Activated naive CD4-positive, alpha-beta T cell treated with anti-CD3 and anti-CD28 coated beads for 36 hours (primary cell): ENCODE measurements at places on chromosomes 13 and 19.

- DNase-seq = no peak
Measured at GRCh38 chr13:27053902-27054595, 117.6 kb downstream of the USP12 start.

DNA sequence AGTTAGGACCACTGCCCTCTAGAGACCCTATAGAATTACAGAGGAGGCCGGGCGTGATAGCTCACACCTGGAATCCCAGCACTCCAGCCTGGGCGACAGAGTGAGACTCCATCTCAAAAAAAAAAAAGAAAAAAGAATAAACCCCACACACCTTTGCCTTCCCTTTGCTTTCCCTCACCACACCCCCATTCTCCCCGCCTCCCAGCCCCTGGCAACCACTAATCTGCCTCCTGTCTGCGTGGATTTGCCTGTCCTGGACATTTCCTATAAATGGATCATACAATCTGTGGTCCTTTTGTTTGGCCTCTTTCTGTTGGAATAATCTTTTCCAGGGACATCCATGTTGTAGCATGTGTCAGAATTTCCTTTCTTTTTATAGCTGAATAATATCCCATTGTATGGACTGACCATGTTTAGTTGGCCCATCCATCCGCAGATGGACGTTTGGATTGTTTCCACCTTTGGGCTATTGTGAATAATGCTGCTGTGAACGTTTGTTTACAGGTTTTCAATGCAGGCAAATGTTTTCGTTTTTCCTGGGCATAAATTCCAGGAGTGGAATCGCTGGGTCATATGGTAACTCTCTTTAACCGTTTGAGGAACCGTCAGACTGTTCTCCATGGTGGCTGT is 15.3 kb downstream of the NACC1 start:
- DNase-seq = no peak

DNA sequence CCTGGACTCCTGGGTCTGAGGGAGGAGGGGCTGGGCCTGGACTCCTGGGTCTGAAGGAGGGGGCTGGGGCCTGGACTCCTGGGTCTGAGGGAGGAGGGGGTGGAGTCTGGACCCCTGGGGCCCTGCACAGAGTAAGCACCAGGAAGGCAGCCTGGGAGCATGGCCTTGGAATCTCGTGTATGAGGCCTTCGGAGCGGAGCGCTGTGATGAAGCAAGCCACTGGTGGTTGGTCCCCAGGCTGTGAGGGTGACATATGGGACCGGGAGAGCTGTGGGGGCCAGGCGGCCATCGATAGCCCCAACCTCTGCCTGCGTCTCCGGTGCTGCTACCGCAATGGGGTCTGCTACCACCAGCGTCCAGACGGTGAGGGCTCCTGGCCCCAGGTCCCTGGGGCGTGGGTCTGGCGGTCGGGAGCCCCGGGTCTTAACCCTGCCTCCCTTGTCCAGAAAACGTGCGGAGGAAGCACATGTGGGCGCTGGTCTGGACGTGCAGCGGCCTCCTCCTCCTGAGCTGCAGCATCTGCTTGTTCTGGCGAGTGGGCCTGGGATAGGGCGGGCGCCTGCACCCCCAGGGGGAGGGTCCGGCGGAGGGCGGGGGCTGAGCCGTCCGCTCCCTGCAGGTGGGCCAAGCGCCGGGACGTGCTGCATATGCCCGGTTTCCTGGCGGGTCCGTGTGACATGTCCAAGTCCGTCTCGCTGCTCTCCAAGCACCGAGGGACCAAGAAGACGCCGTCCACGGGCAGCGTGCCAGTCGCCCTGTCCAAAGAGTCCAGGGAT is 918 bp downstream of the TMEM190 start:
- DNase-seq = no peak

DNA sequence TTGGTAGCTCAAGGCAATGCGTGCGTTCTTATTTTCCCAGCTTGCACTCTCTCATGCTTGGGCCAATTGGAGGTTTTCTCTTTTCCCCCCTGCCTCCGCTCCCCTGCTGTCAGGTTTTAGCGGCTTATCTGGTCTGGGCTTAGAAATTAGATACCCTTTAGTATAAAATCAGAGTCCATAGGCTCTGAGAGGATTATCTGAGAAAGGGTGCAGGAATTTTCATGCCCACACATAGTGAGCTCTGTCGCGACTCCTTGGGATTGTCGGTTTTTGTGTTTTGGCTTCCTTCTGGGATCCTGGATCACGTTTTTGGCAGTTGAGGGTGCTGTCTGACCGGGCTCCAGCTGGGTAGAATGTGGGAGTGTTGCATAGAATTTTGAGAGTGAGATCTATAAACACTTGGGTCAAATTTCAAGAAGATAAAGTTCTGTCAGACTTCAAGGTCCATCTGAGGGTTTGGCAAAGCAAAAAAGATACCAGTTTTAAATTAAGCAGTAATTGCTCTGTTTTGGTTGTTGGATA is 12.4 kb downstream of the CHAF1A start:
- DNase-seq = no peak

DNA sequence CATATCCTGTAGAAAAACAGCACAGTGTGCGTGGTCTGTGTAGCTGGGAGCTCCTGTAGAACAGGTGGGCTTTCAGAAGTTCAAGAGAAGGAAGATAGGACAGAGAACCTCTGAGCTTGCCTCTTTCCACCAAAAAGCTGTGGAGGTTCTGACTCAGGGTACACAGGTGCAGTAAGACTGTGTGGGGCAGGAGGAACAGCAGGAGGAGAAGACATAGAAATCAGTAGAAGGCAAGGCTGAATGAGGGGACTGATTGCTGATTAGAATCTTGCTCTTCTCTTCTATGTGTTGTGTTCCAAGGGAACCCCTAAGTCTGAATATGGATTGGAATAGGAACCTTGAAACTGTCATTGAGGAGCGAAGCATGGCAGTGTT is 122.7 kb downstream of the AKAP11 start:
- peak; percentile 43 for DNase-seq

DNA sequence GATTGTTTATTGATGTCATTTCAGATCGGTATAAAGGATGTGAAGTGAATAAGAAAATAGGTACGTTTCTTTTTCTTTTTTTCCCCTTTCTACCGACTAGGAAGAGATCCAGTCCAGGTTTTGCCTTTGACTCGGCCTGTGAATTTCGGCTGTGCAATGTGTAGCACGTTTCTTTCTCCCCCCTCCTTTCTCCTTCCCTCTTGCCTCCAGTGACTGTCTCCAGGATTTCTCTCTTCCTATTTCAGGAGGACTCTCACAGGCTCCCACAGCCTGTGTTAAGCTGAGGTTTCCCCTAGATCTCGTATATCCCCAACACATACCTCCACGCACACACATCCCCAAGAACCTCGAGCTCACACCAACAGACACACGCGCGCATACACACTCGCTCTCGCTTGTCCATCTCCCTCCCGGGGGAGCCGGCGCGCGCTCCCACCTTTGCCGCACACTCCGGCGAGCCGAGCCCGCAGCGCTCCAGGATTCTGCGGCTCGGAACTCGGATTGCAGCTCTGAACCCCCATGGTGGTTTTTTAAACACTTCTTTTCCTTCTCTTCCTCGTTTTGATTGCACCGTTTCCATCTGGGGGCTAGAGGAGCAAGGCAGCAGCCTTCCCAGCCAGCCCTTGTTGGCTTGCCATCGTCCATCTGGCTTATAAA is at the start of gene GPC6:
TSS of gene GPC6 (plus strand) at position 185 of the 657 bp plus-strand sequence.
- no peak for DNase-seq

DNA sequence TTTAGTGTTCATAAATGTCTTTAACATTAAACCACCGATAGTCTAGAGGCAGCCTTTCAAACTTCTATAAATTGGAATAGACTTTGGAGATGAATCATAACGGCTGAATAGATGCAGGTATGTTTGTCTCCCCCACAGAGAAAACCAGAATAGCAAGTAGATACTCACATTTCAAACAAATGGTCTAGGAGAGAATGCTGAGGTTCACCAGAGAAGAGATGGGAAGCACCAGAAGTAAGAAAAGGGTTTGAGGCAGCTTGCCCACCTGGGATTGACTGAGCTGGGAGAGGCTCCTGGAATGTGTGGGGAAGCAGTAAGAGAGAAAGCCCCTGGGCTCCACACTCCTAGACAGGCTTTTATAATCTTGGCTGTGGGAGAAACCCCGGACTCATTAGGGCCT is 6.4 kb downstream of the IGFL3 start:
- DNase-seq = no peak

- no peak for DNase-seq
Measured at GRCh38 chr13:21980049-21980448, 309.2 kb downstream of the FGF9 start.

DNA sequence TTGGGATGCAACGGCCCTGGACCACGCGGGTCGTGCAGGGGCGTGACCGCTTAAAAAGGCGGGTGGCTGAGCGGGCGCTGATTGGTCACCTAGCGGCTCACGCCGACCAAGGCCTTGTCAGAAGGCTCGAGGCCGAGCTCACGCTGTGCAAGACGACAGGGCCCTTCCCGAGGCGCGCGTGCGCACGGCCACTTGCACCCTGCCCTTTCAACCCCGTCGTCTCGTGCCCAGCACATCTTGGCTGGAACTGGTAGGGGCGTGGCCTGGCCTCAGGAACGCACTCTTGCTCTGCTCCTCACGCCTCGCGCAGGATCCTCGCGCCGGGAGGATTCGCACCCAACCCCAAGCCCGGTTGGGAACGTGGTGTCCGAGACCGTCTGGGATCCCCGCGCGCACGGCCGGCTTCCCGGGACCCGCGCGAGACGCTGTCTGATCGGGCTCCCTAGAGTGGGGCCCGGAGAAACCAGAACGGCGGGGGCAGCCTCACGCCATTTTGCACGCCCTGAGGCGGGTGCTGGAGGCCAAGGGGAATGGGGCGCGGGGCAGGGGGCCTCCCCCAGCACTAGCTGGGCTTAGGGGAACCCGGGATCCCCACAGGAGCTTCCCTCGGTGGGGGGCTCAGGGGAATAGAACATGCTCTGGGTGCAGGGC is at the start of gene MEIOSIN:
TSS of gene MEIOSIN (plus strand) at position 280 of the 651 bp plus-strand sequence. CDS start 1,938 bp downstream, outside the sequence.
- no peak for DNase-seq

GRCh38 chr13:28349907-28350654 is 144.8 kb downstream of the FLT1 start:
- DNase-seq = no peak

DNA sequence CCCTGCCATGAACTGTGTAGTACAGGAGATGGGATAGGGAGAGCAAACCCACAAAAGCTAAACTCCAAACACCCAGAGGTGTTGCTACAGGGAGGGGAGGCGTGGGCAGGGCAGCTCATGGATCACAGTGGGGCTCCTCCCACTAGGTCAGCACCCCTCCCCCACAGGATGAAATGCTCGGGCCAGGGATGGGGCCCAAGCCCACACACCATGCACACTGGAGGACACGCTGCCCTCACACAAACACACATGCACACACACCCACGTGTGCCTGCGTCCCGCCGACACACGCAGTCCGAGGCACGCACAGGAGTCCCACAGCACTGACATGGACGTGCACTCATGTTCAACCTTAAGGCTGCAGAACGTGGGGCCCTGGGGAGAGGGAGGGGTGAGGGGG is 6.0 kb upstream of the CCNP start:
- DNase-seq = no peak

DNA sequence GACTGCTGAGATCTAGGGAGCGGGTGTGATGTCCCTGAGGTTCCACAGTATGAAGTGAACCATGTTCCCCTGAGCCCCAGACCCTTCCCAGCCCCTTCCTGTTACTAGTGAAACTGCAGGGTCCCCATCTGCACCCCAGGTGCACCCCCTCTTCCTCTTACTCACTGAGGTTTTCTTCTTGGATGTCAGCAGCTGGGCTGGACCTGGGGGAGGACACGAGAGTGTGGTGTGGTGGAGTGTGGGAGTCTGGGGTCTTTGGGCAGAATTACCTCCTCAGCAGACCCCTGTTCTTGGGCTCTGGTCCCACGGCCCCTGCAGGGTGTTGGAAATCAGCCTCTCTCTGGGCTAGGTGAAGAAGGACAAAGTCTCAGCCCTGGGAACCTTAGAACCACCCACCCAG is 3.3 kb upstream of the LILRA6 start:
- DNase-seq = no peak

GRCh38 chr19:39424934-39425333 is 10.8 kb downstream of the RPS16 start:
- DNase-seq = no peak

- no peak for DNase-seq
Measured at GRCh38 chr19:18232540-18233223, 6.4 kb upstream of the PDE4C start.

DNA sequence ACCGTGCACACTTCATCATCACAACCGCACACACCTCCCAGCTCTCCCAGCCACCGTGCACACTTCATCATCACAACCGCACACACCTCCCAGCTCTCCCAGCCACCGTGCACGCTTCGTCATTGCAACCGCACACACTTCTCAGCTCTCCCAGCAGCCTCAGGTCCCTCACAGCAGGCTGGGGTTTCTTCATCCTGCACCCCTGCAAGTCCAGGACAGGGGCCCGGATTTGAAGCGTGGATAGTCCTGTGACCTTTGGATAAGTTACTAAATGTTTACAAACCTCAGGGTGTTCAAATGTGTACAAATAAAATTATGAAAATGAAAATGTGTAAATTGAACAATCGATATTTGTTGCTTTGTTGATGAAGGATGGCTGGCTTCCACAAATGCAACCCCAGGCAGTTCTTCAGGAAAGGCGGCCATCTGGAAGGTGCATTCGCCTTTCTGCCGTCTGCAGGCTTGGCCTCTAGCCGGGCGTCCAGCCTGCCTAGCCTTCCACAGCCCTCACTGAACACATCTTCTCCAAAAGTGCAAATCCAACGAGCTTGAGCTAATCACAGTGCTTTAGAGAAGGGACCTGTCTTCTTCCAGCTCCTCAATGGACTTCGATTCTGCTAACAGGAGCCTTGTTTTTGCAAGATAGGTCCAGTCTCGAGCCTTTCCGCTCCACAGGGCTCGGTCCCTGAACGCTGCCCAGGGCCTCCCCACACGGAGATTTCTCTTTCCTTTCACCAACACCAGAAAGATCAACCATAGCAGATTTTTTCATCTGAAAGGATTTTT is 74.2 kb downstream of the SPACA7 start:
- no peak for DNase-seq

- no peak for DNase-seq
Measured at GRCh38 chr19:17070421-17070820, 4.8 kb downstream of the HAUS8 start.

- DNase-seq = peak; percentile 93
Measured at GRCh38 chr19:12782424-12783290, 7.3 kb upstream of the HOOK2 start.

DNA sequence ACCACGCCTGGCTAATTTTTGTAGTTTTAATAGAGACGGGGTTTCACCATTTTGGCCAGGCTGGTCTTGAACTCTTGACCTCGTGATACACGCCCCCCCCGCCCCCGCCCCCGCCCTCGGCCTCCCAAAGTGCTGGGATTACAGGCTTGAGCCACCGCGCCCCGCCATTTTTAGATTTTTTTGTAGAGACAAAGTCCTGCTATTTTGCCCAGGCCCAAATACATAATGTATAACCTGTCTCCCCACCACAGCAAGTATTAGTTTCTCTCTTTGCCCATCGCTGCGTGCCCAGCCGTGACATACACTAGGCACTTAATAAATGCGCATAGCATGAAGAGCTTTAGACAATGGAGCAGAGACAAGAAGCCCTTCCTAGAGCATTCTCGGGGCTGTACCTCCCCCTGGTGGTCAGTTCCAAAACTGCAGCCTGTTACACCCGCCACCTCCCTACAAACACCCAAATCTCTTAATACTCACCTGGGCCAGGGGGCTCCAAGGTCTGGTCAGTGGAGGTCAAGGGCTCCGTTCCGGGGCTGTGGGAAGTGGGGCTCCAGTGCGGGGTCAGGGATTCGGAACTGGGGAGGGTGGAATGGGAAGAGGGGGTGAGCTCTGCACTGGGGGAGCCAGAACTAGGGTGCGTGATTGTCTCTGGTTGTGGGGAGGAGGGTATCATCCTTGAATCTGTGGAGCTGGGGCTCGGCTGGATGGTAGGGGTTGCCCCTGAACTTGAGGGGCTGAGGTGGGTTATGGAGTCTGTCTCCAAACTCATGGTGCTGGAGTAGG is 22.5 kb downstream of the IQCN start:
- peak; percentile 90 for DNase-seq

GRCh38 chr13:59000770-59001169 is 1163.0 kb downstream of the DIAPH3 start:
- DNase-seq = no peak

- DNase-seq = peak; percentile 52
Measured at GRCh38 chr13:73849292-73849691, 284.9 kb downstream of the KLF12 start.
